AG09319 (cell line): ENCODE measurements at places on chromosomes 1 and 21.

GRCh38 chr1:90707363-90707710, 9.8 kb downstream of the BARHL2 start:
- DNase-seq = no peak

- no peak for DNase-seq
Observed at GRCh38 chr1:116857092-116857491, 52.6 kb upstream of the PTGFRN start.

GRCh38 chr1:214427871-214428277, 123.5 kb downstream of the PTPN14 start:
- peak; percentile 35 for DNase-seq

GRCh38 chr1:61266738-61267137, 184.4 kb downstream of the NFIA start:
- no peak for DNase-seq

- DNase-seq = no peak
Observed at GRCh38 chr1:7717748-7718368, 53.2 kb upstream of the VAMP3 start.

DNA sequence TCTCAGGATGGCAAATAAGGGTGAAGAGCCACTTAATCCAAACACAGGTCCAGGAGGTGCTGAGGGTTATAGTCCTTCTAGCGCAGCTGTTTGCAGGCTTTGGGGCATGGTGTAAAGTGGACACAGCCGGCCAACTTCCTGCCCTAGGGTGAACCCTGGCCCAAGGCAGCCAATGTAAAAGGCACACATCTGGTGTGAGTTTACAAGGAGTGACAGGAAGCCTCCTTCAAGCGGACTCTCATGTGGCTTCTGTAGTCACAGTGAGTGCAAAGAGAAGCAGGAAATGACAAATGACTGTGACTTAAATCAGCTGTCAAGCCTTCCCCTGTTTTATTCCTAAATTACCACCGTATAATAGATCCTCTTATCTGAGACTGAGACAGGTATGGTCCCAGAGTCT, 213.0 kb downstream of the CRB1 start:
- DNase-seq = no peak

DNA sequence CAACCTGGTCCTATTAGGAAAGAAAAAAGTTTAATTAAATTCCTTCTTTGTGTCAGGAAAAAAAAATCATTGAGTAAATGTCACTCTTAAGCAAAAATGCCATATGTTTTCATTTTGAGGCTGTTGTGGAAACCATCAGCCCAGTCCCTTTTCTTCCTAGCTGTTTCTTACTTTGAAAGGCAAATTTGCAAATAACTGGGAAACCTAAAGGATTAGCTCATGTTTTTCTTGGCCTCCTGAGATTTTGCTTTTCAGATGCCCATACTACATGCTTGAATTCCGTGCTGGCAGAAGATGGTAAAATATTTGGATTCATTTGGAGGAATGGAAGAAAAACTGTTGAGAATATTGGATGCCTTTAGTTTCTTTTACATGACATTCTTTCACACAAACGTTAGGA, 182.1 kb upstream of the ADAMTS5 start:
- DNase-seq = peak; percentile 43

- no peak for DNase-seq
Observed at GRCh38 chr1:101733340-101733739, 263.4 kb downstream of the OLFM3 start.

- no peak for DNase-seq
Observed at GRCh38 chr1:221435504-221435904, 306.4 kb downstream of the DUSP10 start.

GRCh38 chr1:15103211-15103610, 50.3 kb upstream of the TMEM51 start:
- DNase-seq = no peak

- no peak for DNase-seq
Observed at GRCh38 chr1:156751451-156751756, at the start of gene HDGF. TSS of gene HDGF (minus strand) at chr1:156751675. CDS start at chr1:156751429, 246 bp downstream.

DNA sequence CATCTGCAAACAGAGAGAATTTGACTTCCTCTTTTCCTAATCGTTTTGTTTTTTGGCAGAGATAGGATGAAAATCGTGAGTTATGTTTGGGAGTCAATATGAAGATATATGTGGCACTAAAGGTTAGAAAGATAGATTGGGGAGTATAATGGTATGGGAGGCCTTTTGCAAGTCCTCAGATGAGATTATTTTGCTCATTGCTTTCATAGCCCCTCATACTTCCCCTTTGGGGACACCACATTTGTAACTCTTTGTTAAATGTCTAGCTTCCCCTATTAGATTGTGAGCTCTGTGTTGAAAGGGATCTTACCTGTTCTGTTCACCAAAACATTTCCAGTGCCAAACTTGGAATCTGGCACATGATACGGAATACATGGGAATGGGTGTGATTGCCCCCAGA, 30.2 kb downstream of the RAVER2 start:
- no peak for DNase-seq

DNA sequence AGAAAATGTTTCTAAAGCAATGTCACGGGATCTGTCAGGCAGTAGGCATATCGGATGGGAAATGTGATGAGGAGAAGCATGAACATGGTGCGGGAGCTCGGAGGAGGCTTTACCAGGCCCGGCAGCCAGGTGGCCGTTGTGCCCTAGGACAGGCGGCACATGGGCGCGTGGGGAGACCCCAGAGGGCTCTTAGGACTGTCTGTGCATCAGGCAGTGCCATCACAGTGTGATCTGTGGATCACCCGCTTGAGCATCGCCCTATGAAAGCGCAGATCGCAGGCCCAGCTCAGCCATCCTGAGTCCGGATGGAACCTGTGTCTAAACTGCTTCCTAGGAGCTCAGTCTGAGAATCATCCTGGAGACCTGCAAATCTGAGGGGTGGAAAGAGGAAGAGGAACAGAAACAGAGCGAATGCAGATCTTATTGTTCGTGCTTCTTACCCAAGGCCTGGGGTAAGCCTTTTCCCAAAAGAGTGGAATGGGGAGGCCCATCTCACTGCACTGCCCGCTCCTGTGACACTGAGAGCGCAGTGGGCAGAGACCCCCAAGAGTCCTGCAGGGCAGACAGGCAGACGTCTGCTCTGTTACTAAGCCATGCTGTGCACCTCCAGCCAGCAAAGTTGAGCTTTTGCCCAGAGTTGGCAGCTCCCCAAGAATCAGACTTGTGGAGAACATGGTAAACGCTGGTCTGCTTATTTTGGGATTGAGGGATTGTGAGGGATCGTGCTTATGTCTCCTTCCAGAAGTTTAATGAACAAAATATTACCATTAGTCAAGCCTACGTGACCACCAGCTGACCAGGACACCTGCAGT, 251.0 kb downstream of the RHOU start:
- no peak for DNase-seq

DNA sequence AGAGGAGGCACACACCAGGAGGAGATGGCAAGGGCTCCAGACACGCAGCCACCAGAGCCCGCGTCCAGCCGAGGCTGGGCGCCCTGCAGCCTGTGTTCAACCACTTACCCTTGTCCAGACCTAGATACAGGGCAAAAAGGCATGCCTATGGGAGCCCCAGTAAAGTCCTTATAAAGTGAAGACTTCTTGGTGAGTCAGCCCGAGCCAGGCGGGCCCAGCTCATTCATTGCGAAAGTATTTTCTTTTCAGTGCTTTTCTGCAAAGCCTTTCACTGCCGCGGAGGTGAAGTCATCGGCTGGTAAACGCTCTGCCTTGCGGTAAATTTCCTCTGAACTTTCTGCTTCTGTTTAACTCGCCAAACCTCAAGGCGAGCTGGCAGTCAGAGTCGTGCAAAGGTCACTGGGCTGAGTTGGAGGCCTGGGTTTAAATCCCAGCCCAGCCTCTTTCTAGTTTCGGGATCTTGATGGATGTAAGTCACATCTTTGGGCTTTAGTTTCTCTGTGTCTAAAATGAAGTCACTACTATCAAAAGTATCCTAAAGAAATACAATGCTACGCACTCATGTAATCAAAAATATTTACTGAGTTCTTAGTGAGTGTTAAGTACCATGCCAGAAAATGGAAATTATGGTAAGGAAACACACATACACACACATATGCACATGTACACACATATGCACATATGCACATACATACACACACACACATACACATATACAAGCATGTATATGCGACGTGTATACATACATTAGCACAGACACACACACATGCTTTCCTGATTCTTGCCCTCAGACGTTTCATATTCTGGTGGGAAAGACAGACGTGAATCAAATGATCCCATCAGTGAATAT, 54.7 kb upstream of the IFFO2 start:
- DNase-seq = peak; percentile 87

DNA sequence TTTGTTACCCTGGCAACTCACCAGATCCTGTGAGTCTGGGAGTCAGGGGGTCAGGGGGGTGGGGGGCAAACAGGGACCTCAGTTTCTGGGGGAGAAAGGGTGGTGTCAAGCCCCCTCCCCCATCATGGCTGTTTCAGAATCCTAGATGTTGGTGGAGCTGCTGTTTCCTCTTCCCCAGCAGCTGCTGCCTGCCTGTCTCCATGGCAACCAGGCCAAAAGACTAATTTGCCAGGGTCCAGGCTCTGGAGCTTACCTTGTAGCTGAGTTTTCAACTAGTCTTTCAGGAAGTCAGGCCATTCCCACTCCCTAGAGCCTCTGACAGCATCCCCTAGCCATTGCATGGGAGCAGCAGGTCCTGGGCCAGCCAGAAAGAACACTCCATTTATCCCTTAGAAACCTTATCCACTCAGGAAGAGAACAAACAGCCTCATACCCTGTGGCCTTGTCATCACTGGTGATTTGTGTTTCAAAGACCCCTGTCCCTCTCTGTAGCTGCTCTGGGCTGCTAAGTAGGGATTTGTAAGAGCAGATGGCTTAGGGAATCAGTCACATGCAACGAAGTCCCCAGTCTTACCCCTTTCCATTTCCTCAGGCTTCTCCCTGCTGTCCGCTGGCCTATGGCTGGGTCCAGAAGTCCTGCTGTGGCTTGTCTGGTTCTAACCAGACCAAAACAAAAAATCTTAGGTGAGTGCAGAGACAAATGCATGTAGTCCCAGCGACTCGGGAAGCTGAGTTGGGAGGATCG, 21.5 kb upstream of the STMN1 start:
- no peak for DNase-seq

DNA sequence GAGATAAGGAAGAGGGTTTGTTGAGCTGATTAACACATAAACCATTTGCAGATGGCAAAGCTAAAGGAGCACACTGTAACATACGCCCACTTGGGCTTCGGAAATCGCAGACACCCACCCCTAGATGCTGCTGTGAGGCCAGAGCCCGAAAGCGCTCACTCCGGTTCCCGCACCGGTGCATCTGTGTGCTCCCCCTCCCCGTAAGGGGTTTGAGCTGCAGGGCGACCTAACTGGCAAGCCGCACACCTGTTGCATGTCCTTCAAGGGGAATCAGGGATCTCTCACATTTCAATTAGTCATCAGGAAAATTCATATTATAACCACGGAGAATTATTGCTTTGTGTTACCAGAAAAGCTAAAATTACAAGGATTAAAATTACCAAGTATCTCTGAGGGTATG, 1.4 kb upstream of the CFH start:
- no peak for DNase-seq

DNA sequence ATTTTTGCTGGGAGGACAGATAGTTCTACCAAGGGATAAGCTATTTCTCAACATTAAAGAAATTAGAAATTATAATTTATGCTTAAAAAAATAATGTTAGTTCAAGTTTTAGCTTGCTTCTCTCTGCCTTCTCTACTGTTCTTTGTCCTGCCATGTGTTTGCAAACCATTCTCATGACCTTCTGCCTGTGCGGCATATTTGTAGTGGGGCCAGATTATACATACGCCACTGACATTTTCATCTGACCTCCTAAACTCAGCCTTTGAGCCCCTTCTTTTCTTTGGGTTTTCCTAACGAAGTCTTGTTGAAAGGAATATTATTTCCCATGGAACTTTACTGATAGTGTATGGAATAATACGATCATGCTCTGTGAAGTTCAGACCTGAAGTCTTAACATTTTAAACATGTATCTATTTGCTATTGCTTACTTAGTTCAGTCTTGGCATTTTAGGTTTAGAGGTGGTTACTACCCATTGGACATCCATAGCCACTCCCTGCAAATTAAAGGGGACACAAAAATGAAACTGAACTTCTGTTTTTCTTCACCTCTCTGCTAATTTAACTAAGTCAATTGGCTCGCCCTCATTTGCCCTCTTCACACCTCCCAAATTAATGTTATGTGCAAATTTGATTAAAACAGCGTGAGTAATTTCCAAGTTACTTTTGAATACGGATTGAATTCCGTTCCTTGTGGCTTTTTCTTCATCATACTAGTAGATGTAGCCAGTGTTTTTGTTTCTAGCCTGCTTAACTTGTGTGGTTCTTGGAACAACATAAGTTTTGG, 15.6 kb downstream of the LRRC8D start:
- no peak for DNase-seq

GRCh38 chr1:205449750-205450443, 5.9 kb downstream of the BLACAT1 start:
- no peak for DNase-seq

GRCh38 chr1:174652569-174653280, 205.0 kb downstream of the GPR52 start:
- no peak for DNase-seq

- no peak for DNase-seq
Observed at GRCh38 chr1:42690477-42691156, 8.4 kb downstream of the YBX1 start.

DNA sequence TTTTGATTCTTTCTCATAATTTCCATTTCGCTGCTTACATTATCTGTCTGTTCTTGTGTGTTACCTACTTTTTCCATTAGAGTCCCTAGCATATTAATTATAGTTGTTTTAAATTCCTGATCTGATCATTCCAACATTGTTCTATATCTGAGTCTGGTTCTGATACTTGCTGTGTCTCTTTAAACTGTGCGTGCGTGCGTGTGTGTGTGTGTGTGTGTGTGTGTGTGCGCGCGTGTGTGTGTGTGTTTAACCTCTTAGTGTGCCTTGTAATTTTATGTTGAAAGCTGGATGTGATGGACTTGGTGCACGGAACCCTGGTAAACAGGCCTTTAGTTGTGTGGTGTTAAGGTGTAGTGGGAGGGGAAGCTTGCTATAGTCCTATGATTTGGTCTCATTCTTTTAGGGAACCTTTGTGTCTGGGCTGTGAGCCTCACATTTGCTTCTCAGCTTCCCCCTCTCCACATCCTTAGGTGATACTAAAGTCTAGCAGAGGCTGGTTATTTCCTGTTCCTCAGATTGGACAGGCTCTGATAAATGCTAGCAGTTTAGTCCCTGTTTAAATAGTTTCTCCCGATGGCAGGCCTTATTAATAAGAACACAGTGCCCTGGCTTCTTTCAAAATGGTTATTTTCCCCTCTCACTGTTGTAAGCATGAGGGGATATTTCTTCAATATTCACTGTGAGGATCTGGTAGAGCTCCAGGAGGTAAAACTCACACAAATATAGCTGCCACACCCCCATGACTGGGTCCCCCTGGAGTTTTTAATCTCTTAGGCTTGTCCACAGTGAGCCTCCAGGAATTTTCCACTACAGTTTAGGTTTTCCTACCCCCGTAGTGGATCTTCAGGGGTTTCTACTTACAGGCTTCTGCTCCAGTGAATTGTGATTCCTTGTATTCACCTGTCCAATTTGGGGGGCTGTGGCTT, 118.3 kb downstream of the GALNT2 start:
- DNase-seq = no peak

- DNase-seq = no peak
Observed at GRCh38 chr1:31661856-31662255, 17.2 kb upstream of the PEF1 start.
